ENCODE measurements at places on chromosomes 7 and 10.

DNA sequence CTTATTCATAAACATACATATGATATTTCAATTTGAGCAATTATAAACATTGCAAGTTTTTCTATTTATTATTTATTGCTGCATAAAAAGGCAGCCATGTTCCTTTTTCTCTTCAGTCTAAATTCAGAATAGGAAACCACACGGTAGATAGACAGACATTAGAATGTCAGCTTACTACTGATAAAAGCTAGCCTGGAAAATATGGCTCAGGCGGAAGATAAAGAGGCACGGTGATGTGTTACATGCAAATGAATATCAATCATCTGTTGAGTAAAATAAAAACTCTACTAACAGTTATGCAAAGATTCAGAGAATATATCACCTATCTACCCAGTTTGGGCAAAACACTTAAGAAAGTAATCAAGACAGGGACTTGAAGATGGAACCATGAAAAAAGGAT is 73.5 kb upstream of the PDSS1 start:
- DNase-seq, result no peak

GRCh38 chr7:123308254-123308951 is 108.6 kb upstream of the SLC13A1 start:
- no peak for DNase-seq

DNA sequence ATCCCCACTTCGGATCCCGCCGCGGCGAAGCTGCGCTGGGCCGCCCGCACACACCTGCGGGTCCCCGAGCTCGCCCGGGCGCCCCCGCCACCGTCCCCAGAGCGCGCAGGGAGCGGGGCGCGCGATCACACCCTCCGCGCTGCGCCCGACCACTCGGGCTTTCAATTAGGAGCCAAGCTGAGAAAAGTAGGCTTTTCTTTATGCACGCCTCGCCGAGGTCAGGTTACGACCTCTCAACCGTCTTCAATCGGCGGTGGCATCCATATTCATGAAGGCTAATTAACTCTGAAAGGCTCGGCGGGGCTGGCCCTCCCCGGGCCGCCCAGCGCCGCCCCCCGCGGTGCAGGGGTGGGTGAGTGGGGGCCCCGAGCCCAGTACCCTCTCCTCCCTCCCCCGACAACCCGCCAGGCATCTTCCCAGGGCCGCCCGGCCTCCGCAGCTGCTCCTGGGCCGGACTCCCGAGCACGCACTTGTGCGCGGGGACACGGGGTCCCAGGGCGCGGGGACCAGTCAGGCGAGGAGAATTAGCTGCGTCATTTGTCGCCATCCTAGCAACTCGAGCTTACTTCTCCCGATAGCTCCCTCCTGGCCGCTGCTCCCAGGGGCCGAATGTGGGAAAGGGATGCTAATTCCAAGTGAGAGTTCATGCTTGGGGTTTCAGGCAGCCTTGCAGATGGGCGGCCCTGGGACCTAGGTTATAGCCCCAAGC is 155.5 kb upstream of the LYZL2 start:
- DNase-seq, result peak; percentile 71

- DNase-seq, result no peak
Observed at GRCh38 chr10:119215371-119215770, 8.0 kb downstream of the GRK5 start.

- DNase-seq, result no peak
Observed at GRCh38 chr10:101968940-101969321, 87.0 kb downstream of the ARMH3 start.

Measured in NCI-H2081 (cell line).